ENCODE measurements at places on chromosomes 3 and 15.

- DNase-seq = no peak
Observed at GRCh38 chr3:61956236-61956635, 394.9 kb downstream of the PTPRG start.

DNA sequence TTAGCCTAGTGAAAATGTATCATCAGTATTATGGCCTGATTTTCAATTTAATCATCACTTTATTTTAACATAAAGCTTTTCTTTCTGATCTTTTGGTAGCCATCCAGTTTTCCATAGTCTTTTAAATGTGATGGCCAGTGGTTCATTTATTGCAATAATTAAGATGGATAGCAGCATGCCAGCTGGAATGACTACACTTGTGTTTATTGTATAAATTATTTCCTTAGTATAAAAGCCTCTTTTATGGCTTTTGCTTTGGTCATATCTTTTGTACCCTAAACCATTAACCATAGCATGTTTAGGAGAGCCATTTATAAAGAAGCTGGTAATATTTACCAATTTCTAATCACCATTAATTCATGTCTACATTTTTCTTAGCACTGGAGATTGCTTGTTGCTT, 31.7 kb downstream of the ALCAM start:
- DNase-seq = no peak

GRCh38 chr3:129689036-129689435, 82.6 kb upstream of the PLXND1 start:
- DNase-seq = no peak

- no peak for DNase-seq
Observed at GRCh38 chr3:12178091-12178820, 19.5 kb upstream of the TIMP4 start.

- no peak for DNase-seq
Observed at GRCh38 chr3:110414855-110415254, 656.8 kb upstream of the NECTIN3 start.

DNA sequence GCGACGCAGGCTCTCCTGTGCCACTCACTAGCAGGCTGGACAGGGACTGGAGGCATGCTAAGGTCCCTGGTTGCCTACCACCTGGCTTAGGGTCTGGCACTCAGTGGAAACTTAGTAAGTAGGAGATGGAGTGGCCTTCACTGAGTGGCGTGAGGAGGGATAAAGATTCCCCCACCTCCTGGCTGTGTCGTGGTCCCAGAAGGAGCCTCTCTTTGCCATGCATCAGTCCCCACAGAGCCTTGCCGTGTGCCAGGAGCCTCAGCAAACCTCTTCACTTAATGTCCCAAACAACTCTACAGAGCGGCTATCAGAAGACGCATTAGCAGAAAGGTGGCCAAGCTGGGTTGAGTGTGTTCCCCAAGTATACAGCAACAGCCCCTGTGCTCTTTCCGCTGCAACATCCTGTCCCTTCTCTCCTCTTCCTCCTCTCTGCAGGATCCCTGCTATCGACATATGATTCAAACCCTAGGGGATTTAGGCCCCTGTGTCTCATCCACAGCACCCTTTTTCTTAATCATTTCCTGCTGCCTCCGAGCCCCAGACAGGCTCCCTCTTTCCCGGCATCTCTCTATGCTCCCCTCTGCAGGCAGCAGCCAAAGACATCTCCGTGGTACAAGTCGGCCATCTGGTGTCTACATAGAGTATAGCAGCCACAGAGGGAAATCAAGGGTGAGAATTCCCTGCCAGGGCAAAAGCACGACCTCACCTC, 66.7 kb downstream of the SLC6A1 start:
- DNase-seq = peak; percentile 11

DNA sequence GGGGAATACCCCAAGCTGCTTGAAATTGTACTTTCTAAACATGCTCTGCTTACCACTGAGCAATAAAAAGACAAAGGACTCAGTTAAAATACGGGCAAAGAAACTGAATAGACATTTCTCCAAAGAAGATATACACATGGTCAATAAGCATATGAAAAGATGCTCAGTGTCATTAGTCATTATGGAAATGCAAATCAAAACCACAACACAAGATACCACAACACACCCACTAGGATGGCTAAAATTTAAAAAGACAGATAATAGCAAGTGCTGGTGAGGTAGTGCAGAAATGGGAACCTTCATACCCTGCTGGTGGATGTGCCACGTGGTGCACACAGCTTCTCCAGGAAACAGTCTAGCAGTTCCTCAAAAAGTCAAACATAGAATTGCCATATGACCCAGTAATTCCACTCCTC, 21.3 kb downstream of the LRIG1 start:
- DNase-seq = no peak

DNA sequence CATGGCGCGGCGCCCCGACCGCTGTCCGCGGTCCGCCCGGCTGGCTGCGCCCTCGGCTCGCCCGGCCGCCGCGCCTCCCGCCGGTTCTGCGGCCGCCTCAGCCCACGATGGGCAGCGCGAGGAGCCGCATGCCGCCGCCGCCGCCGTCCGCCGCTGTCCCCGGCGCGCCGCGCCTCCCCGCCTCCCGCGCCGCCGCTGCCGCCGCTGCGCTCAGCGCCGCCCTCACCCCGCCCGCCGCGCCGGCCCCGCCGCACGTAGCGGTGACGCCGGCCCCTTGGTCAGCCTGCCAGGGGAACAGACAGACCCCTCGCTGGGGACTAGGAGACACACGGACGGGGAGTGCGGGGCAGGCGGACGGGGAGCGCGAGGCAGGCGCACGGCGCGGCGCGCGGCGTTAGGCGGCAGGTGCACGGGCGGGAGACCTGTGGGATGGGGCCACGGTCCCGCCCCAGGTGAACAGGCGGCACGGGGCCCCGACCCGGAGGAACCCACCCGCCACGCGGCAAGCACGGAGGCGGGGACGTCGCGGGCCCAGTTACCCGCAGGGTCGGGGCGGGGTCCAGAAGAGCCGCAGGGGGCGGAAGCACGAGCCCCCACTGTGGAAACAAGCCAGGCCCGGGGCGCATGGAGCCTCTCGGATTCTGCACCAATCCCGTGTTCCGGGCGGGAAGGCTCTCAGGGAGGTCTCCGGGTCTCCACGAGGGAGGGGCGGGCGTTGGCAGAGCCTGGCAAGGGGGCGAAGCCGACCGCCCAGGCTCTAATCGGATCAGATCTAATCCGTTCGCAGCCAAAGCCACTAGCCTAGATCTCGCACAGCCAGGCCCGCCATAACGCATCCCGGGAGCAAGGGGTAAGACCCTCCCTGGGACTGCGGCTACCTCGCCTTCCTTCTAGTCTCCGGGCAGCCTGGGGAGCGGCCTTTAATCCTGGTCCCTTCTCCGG, at the start of gene CSPG5:
Gene CSPG5 (minus strand): TSS at position 175 of the 942 bp plus-strand sequence. CDS start 172 bp downstream, at position 3.
- DNase-seq = no peak

GRCh38 chr3:116678853-116679252, 30.7 kb upstream of the TUSC7 start:
- no peak for DNase-seq

GRCh38 chr15:37743826-37744225, 190.6 kb upstream of the TMCO5A start:
- no peak for DNase-seq

DNA sequence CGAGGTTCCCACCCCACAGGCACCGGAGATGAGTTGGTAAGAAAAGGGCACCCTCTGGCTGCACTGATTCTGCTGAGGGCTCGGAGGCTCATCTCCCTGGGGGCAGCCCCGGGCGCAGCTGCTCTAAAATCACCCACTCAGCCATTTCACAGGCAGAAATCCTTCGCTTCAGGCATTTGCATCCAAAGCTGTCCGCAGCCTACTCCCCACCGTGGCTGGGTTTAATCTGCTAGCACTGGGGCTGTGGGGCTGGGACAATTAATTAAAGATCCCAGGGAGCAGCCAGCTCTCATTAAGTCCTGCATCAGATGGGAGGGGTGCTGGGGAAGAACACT, 104.3 kb upstream of the PRR20G start:
- no peak for DNase-seq

DNA sequence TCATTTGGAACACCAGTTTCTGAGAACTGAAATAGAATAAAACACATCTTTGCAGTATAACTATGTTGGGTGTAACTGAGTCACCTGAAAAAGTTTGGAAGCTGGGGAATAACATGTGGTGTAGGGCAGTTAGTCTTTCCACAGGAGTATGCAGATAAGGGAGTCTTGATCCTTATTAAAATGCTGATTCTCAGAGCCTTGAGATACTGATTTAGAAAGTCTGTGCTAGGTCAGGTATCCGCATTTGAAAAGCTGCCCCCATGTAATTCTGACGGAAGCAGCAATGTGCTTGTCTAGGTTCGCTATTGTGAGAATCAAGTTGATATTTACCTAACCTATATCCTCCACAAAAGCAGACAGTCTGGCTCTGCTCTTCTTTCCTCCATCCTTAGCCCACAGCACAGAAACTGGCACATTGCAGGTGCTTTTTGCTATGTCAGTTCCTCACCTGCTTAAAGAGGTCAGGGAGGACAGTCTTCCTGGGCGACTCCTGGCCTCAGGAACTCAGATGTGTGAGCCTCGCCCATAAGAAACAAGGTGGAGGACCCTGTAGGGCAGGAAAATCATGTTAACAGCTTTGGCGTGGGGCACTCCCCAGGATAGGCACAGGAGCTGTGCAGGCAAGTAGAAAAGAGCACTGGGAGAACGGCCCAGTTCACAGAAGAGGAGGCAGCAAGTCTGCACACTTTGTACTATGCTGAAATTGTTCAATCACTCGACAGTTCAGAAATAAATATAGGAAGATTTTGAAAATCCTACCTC, 27.6 kb upstream of the SRPRB start:
- DNase-seq = no peak

DNA sequence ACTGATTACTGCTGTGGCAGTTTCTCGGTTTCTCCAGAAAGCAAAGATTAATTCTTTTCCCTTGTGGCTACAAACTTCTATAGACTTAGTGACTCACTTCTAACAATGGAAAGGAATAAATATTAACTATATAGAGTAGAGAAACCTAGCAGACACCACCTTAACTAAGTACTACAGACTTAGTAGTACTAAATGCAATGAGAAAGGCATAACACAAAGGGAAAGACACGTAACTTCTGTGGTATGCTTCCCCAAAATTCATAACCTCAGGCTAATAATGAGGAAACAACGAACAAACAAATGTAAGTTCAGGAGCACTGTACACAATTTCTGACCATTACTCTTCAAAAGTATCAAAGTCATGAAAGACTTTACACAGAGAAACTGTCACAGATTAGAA, 31.2 kb downstream of the ATG3 start:
- DNase-seq = no peak

GRCh38 chr3:159945930-159946329, 42.7 kb upstream of the IL12A start:
- DNase-seq = no peak

DNA sequence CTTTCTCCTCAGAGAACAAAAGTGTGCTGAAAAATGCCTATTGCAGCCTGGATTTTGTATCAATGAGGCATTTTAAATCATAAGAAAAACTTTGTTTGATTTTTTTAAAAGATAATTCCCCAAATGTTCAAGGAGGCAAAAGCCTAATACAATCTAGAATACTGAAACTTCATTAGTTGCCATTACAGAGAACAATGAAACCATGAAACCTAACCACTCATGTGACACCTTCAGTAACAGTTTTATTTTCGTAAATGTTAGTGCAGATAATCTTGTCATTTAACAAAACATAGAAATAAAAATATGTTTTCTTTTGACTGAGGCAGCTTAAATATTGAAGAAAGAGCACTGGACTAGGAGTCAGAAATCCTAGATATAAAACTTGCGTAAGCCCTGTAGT, 655.9 kb downstream of the RBMS3 start:
- DNase-seq = no peak

GRCh38 chr15:58393241-58393662, 38.5 kb upstream of the LIPC start:
- no peak for DNase-seq

DNA sequence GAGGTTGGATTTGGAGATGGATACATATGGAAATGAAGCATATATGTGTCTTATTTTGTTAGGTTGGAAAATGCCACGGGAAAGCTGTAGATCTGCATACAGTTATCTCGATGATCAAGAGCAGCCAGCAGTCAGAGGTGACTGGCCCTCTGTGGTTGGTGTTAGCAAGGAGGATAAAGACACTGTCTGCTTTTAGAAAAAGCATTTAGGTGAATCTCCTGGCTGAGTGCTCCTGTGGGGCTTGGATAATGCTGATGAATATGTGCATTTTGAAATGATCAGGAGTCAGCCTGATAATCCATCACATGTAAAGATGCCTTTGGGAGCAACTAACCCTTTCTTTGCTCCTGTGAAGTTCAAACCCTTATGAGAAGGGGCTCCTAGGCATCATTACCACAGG, 24.9 kb upstream of the GLCE start:
- DNase-seq = no peak

DNA sequence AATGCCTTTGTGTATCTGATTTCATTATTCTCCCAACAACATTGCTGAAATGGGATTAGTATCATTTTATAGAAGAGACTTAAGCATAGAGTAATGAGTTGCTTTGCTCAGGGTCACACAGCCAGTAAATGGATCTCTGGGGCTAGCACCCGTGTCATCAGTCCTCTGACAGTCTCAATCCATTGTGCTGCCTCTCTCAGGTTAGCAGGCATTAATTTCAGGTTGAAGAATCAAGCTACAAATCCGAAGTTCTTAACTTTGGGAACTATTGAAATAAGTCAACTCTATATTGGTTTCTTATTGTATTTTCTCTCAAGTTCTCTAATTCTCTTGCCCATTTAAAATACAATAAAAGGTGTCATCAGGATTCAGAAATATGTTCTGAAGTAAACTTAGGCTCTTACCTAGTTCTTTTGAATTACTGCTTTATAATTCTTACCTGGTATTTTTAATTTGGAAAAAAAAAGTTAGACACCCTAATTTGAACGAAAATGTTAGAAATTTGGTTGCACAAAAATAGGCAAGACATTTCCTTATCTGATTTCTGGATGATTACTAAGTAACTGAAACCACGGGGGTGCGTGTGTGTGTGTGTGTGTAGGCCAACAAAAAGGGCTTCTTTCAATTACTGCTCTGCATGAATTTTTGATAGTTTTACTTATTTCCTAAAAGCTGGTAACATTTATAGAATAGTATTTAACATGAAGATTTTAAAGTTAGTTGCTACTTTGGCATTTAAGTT, 189.8 kb downstream of the MBNL1 start:
- DNase-seq = no peak

DNA sequence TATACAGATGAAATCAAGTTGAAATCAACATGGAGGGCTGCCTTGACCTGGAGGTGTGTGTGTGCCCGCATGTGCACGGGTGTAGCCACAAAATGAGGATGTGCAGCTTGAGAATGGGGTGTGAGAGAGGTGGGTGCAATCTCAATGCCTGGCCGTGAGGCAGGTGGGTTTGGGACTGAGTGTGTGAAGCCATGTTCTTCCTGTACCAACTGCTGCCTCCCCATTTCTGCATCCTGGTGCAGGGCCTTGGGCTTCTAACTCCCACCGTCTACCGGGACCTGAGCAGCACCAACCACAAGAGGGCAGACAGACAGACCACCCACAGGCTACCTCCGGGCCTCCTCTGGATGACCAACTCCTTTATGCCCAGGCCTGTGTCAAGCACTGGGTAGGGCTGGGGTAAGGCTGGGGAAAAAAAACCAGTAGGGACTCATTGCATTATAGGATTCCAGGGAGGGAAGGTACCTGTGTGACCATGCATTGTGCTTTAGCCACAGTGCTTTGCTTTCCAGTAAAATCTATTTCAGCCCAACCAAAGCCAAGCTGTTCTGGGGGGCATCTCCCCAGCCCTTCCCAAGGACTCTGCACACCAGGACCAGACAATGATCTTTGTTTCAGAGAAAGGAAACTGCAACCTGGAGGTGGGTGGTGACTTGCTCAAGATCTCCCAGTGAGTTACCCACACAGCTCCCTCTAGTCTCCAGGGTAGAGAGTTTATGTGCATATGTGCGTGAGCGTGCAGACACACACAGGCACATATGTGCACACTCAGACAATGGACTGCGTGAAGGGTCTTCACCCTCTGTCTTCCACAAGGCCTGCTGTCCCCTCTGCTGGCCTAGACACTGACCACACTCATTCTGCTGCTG, 162.2 kb upstream of the TLE3 start:
- DNase-seq = no peak

Measured in stimulated activated naive B cell treated with anti-CD40 and anti-IgM and Interleukin-4, amounts not matched to agents 10 μg/mL and 1 μg/mL and 100 μg/mL, for 72 hours (primary cell).